ENCODE measurements at places on chromosomes 12 and 14.

- peak; percentile 36 for DNase-seq
Measured at GRCh38 chr12:48996794-48997718, 2.1 kb downstream of the DDN start.

DNA sequence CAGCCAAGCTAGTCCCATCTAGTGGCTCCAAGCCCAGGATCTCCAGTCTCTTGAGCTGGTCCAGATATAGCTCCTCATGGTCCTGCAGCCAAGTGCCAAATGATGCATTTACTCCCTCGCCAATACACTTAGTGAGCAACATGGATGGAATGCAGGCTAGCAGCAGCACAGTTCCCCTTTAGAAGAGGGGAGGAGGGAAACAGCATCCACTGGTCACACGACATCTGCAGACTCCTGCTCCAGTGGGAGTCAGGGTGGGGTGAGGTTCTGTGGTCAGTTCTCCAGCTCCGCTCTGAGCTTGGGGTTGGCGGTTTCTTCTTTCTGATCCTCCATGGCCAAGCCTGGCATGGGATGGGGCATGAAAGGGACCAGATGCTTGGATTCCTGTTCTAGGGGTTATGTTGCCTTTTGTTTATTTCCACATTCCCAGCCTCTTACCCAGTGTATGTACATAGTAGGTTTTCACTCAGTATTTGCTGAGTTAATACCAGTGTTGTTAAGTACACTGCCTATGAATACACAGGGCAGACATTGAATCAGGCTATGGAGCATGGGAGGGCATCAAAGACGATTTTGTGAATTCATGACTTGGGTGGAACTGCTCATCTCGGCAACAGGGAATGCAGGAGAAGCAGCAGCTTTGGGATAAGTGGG is 57.3 kb downstream of the GALNT16 start:
- no peak for DNase-seq

DNA sequence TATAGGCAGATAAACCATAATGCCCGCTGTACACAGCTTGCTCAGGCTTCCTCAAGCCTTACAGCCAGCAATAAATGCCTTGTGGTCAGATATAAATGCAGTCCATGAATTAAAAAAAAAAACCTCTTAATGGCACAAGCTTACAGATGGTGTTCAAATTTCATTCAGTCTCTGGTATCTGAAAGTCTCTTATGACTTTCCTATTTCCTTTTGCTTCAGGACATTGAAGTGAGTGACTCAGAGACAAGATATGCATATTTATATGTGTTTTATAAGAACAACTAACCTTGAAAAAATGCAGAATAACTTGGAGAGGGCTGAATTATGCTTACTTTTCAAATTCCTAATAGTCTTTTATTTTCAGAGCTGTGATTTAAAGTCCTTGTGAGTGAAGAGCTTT is 426.9 kb upstream of the MIS18BP1 start:
- no peak for DNase-seq

GRCh38 chr14:96168581-96168980 is 36.1 kb upstream of the BDKRB2 start:
- DNase-seq, result no peak

GRCh38 chr12:109737631-109738030 is 24.0 kb downstream of the FAM222A start:
- no peak for DNase-seq

DNA sequence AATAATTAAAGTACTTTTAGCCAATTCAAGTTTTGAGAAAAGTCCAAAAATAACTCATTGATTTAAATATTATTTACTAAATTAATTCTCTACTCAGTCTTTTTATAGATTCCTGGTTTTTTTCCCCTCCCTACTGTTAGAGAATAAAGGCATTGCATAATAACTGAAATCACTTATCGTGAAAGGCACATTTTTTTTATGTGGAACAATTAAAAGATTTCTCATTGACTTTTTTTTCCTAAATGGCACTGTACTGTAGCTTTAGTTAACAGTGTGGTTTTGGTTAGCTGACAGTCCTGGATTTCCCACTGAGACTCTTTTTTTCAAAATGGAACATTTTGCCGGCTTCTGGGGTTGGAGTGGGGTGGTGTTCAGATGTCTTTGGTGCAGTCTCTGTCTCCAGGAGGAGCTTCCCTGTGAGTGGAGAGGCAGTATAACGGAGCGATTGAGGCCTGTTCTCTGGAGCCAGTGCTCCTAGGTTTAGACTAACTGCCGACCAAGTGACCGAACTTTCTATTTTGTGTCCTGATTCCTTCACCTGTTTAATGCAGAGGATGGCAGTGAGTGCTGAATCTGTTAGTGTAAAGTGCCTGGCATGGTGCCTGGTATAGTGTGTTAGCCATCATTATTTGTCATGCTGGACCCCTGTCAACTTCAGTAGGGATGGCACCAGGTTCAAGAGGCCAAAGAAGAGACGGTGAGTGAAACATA is 117.7 kb downstream of the ADCK1 start:
- no peak for DNase-seq

- DNase-seq, result no peak
Measured at GRCh38 chr12:76109879-76110278, 25.4 kb upstream of the NAP1L1 start.

GRCh38 chr12:94951071-94951934 is 52.2 kb downstream of the NDUFA12 start:
- DNase-seq, result no peak

GRCh38 chr14:74771399-74771798 is 8.3 kb downstream of the YLPM1 start:
- no peak for DNase-seq

DNA sequence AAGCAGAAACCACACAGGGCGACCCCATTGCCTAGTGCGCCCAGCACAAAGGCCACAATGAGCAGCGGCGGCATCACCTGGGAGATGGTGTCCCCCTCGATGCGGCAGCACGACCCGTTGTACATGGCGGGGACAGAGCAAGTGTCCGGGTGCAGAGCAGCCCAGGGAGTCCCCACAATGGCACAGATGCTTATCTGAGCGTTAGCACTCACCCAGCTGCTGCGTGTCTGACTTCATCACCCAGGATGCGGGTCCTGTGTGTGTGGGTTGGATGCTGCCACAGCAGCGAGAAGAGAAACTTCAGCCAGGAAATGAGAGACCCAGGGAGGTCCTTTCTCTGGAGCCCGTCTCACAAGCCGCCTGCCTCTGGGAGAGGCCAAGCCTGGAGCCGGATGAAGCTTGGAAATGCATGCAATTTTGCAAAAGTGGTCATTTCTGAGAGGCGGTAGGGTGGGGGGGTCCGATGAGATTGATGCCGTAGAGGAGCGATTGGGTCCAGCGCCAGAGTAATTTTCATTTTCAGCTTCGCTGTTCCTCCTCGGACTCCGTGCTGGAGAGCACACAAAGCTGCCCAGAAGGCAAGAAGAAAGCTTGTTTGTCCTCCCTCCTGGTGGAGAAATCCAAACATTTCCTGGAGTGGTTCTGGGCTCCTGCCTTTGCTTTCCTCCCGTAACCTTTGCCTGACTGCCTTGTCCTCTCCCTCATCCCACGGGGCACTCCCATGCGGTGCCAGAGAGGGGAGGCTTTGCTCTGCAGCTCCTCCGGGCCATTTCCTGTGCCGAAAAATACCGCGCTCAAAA is at the start of gene HCAR1:
TSS of gene HCAR1 (minus strand) at position 630 of the 800 bp plus-strand sequence. CDS start at position 125, 505 bp downstream.
- no peak for DNase-seq

DNA sequence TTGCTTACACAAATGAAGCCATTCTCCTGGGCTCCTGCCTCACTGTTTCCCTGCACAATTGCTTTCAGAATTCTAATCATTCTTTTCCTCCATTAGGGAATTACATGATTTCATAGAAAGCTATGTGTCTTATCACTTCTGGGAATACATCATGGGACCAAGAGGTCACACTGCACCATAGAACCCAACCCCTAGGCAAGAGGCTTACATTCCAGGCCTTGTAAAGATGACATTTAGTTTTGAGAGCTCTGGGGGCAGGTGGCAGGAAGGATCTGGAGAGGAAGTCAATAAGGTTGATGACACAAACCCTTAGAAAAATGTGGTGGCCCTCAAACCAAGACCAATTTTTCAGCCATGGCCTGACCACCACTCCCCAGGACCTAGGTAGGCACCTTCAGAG is 57.1 kb downstream of the NUAK1 start:
- no peak for DNase-seq

- no peak for DNase-seq
Measured at GRCh38 chr12:87253157-87253556, 776.0 kb downstream of the C12orf50 start.

GRCh38 chr12:105823810-105824209 is 314.9 kb downstream of the NUAK1 start:
- no peak for DNase-seq

- DNase-seq, result no peak
Measured at GRCh38 chr12:54736549-54736948, 88.4 kb upstream of the DCD start.

DNA sequence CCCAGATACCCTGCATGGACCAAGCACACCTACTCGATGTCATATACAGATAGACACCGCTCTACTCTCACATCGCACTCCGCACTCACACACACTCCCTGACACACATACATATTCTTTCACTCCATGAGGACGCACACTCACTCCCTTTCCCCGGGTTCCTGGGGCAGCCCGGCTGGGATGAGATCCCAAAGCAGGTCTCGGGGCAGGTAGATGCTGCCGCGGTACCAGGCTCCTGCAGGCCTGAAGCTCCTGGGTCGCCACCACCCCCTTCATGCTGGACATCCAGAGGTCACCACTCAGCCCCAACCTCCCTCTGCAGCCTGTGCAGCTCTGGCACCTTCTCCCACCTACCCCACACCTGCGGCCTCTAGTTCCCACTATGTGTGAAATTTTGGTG is 2.3 kb downstream of the C1QL4 start:
- no peak for DNase-seq

DNA sequence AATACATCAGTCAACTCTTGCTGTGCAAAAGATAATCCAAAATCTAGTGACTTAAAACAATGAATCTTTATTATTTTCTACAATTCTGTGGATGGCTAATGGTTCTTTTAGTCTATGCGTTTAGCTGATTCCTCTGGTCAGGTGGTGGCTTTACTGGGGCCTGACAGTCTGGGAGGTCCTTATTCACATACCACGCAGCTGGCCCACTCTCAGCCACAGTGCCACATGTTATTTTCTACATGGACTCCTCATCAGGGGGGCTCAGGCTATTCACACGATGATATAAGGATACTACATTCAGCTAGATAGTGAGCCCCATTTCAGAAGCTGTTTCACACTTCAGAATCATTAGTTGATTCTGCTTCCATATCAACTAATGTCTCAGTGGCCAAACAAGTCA is 287.5 kb upstream of the MGAT4C start:
- no peak for DNase-seq

DNA sequence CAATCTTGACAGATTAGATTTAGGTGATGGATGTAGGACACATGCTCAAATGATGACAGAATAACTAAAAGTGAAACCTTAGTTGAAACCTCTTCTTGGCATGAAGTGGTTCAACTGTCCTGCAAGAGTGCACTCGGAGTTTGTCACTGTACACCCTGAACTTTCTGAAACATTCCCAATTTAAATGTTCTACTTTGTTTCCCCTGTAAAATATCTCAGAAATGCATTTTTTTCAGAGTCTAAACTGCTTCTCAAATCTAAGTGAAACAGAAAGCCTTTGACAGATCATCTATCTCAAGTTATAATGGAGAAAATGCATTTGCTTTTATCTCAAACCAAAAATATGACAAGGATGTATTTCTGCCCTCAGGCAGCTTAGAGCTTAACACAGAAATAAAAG is 66.0 kb downstream of the BHLHE41 start:
- DNase-seq, result no peak

GRCh38 chr12:94689002-94689645 is 38.8 kb upstream of the TMCC3 start:
- no peak for DNase-seq

- DNase-seq, result peak; percentile 0
Measured at GRCh38 chr12:39157696-39158342, 252.4 kb upstream of the CPNE8 start.

DNA sequence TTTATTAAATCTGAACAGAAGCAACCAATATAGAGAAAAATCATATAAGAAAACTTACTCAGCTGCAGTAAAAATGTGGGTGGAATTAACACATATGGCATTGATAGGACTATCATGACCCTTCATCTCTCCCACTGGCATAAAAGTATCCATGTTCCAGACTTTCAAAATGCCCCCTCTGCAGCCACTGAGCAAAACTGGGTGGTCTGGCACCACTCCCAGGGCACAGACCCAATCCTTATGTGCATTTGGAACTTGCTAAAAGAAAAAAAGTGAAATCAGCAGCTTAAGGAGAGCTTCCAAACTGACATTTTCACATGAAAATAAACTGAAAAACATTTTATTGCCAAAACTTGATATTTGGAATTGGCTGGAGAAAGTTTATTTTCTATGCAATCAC is 141.5 kb downstream of the KIF21A start:
- DNase-seq, result no peak

DNA sequence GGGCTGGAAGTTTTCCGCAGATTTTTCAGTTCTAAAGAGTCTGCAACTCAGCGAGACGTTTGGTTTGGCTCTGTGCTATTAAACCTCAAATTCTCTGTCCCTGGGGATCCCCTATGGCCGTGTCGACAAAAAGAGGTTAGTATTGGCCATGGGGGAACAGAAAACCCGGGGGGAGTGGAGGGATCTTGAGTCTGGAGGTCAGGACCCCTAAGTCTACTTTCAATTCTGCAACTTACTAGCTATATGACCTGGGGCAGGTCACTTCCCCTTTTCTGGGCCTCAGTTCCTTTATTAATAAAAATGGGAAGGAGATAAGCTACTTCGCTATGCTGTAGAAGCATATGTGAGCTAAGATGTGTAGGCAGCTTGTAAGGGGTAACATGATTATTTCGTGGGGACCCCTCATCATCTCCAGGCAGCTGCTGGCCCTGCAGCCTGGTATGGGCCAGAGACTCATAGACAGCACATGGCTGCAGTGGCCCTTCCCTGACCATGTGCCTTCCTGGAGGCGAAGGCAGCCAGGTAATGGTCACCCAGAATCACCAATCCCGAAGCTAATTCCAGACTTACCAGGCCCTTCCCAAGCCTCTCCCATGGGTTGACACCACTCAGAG is 8.6 kb downstream of the ASB2 start:
- DNase-seq, result no peak

DNA sequence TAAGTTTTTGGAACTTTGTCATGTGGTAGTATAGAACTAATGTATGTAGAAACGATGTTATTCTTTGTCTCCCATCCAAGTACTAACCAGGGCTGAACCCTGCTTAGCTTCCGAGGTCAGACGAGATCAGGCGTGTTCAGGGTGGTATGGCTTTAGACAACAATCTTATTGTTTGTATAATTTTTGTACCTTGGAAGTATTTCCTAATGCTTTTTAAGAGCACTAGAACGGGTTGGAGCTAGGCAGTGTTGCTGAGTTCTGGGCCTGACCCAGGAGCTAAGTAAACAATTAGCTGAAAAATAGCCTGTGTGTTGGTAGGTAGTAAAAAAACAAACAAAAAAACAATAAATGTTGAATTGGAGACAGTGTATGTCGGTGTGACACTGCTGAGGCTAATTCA is 244.3 kb downstream of the EMP1 start:
- DNase-seq, result no peak

Measured in caudate nucleus (tissue), 63 donors.